NCI-H2029 treated with DMSO at 0.1 percent for 48 hours (cell line): ENCODE measurements at places on chromosomes 6 and 20.
A peak's percentile ranks its signal among the peaks of the same experiment; 100 is the strongest.

GRCh38 chr6:473768-474452, 82.4 kb downstream of the IRF4 start:
- no peak for DNase-seq

- no peak for DNase-seq
Measured at GRCh38 chr6:158468666-158469065, 91.2 kb upstream of the TMEM181 start.

DNA sequence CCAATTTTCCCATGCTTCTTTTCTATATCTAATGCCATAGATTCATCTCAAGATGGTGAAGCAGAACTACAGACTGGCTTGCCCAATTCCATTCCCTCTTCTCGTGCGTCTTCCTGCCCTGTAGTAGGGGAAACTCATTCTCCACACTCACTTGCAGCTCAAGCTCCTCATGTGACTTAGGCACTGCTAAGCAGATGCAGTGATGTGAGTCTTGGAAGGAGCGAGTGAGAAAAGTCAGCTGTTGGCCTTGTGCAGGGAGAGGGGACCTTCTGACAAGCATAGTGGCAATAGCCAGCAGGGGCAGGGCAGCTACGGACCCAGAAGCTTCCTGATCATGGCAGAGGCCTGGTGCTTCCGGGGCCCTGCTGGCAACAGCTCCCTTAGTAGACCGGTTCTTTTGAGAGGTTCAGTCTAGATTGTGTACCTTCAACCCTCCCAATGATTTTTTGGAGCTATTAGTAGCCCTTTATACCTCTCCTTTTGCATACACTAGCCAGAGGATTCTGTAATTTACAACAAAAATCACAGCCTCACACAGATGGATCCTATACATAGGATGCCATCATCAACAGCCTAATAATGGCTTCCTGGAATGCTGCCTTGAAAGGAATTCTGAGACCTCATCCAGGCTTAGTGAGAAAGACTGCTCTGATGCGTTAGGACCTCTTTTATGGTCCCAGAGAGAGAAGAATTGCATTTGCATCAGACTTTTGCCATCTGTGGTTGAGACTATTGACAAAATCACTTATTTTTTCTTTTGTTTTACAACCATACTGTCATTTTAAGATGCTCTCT, 121.5 kb upstream of the RIPOR2 start:
- DNase-seq, result no peak

DNA sequence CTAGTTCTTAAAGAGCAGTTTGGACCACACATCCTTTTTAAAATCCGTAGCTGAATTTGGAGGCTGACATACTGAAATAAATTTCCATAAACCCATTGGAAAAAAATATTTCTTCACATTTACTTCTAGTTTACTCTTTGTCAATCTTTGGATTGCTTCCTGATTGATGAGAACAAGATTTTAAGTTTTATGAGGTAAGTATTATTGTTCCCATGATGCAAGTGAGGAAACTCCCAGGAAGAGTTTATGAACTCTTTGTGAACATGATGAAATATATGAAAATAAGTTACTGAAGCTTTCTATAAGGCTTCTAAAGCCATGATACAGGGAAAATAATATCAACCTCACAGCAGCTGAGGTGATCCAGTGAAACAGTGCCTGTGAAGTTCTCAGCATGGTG, 320.0 kb downstream of the GJA1 start:
- DNase-seq, result no peak

DNA sequence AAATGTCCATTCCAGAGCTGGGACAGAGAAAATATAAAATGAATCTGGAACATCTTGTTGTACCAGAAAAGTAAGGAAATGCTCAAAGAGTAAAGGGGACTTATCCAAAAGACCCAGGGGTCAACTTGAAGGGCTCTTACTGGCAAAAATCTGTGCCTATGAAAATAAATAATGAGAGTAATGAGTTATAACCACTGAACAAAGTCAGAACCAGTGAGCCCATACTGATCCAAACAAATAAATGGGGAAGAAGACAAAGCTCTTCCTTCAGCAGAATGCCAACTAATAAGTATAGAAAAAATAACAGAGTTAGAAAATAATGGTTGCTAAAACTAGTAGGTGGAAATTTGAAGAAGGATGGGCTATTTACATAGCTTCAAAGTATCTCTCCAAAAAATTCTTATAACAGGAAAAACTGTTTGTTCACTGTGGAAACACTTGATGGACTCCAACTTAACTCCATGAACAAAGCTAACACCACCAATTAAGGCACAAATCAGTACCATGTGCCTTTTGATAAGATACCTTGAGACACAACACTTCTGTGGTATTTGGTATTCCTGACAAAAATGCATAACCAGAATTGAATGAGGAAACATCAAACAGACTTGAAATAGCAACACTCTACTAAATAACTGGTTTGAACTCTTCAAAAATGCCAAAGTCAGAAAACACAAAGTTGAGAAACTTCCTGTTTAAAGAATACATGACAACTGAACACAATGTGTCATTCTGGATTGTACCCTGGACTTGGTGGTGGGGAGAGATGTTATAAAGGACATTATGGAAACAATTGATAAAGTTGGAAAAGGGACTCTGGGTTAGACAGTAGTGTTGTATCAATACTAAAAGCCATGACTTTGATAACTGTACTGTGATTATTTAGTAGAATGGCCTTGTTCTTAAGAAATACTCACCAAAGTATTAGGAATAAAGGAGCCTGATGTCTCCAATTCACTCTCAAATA, 197.5 kb downstream of the ISM1 start:
- DNase-seq, result no peak

DNA sequence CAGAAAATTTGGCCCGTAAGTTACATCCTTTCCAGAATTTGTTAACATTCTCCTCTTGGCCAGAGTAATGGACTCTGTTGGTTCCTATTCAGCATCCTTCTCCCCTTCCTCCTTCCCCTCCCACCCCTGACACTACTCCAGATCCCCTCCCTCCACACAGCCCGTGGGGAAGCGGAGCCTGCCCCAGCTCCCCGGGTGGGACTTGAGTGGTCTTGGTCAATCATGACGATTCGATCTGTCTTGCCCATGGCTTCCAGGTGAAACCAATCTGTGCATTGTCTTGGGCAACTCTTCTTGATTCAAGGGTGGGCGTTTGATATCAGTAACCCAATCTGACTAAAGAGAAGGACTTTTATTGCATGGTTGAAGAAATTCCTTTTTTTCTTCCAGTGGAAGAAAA, 143.9 kb downstream of the ANKRD60 start:
- DNase-seq, result no peak

GRCh38 chr6:42572523-42572922, 8.7 kb downstream of the UBR2 start:
- no peak for DNase-seq

DNA sequence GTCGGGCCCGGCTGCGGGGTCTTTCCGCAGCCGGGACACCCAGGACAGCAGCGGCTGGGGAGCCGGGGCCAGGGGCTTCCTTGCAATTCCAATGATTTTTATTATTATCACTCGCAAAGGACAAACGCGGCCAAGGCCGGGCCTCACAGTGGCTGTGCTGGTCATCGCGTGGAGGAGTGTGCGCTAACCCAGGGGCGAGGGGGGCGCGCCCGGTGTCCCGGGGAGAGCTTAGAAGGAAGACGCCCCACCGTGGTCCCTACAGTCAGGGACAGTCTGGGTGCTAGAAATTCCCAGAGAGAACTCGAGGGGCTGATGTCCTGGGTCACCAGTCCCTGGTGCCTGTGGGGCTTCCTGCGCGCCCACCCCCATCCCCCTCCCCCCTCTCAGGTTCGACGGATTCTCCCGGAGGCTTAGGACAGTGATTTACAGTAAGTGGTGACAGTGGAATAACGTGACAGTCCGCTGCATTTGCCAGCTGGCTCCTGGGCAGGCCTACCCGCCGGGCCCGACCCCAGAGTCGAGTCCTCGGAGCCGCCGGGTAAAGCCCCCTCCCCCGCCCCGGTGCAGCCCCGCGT, 9.5 kb downstream of the FOXC1 start:
- no peak for DNase-seq

DNA sequence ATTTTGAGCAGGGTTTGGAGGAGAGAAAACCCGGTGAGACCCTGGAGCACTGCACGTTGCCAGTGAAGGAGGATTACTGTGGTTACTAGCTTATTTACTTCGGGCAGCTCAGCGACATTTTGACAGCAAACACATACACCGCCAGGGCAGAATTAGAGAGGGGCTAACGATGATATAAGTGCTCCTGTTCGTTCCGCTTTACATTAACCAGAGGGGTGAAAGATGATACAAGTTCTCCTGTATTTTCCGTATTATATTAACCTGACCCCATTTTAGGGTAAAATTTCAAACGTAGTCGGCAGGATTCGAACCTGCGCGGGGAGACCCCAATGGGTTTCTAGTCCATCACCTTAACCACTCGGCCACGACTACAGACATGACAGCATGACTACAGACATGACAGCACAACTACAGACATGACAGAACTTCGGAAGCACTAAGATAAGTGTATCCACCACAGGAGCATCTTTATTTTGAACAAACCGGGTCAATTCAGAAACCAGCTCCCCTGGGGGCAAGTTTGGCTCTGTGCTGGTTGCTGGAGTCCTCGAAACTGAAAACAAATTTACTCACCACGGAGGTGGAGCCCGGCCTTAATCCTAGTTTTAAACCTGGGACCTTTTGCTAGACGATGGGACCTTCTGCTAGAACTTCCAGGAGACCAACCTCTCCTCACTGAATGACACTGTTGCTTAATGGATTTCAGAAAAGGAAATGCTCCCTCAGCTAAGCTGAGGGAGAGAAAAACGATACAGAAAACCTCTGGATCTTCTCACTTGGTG, 80.4 kb upstream of the ZNF184 start:
- DNase-seq, result no peak

DNA sequence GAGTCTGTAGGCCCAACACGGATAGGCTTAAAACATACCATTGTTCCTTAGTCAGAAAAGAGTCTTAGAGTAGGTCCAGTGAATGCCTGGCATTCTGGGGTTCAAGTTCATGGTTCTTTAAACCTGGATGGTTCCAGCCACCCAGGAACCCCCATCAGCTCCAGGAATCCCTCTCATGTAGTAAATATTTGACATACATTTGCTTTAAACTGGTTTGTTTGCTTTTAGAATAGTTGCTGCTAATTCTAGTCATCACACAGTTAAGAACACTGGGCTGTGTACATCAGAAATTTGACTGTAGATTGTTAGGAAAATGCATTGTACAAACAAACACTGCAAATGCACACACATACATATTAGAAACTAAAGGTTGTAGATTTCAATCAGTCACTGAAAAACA, 30.6 kb upstream of the PBOV1 start:
- no peak for DNase-seq

- DNase-seq, result no peak
Measured at GRCh38 chr6:140921366-140922226, 1211.1 kb upstream of the GJE1 start.

DNA sequence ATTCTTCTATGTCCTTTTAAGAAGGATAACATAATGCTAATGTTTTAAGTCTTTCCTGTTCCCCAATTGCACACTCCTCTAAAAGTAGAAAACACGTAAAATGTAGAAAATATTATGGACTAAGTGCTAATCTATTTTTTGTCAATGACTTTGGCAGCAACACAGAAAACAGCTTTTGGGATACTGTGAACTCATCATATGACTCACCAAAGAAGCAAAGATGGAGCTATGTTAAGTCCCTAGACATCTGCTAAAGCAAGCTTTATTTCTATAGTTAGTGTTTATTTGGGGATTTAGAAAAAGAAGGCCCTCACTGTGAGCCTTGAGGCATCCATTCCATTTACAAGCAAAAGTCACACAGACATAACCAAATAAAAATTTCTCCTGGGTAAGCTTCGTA, 23.0 kb downstream of the OPN5 start:
- DNase-seq, result no peak

DNA sequence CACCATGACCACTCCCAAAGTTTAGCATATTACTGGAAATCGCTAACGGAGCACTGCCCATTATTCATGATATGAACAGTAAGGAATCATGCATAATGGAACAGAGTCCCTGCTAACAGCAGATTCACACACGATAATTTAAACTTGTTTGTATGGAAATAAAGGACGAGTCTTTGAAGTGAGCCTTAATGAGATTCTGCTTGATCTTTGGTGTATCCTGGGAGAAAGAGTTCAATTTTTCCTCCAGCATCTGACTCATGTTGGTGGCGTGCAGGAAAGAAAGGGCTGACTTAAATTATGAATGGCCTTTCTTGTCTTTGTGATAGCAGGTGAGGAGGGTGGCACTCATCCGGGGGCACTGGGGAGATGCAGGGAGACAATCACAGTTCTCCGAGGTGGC, 194.6 kb downstream of the ZNF217 start:
- no peak for DNase-seq

DNA sequence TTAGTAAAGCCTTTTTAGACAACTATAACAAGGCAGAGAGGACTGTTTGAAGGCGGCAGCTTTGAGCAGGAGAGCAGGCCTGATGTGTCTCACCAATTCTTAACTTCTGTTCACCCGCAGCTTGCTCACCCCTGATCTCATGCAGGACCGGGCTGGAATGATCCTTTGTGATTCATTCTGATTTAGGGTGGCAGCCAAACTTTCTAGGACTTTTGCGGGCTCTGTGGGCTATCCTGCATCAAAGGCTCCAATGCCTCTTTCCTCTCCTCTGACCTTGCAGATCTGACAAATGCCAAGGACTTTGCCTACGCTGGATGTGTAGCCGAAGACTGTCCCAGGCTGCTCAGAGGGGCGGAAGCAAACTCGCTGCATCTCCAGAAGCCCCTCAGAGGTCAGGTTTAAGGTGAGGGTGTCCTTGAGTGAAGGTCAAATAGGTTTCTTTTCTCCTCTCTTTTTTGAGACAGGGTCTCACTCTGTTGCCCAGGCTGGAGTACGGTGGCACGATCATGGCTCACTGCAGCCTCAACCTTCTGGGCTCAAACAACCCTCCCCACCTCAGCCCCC, 72.3 kb downstream of the VEGFA start:
- DNase-seq, result no peak

DNA sequence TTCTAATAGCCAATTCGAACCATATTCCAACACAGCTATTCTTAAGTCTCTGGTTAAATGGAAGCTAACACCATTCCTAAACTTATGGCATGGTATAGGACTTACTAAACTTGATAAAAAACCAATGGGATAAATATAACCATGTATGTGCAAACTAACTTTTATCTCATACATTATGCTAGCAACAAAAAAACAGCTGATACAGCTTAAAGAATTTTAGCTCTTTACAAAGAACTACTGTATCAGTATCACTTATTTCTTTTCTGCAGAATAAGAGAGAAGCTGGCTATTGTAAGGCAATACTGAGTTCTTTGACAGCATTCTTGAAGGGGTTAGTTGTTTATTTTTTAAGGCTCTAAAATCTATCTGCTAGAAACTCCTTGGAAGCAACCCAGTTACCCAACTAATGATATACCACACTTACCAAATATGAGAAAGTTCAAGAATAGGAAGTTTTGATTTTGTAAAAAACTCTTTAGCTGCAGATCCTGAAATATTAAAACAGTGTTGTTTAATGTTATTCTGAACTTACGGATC, 44.9 kb downstream of the REPS1 start:
- DNase-seq, result no peak

- DNase-seq, result no peak
Measured at GRCh38 chr20:4813863-4814695, 92.4 kb downstream of the PRND start.

- DNase-seq, result peak; percentile 59
Measured at GRCh38 chr20:34215711-34216381, 25.4 kb upstream of the ASIP start.
